ENCODE measurements at places on chromosomes 2 and 18.

GRCh38 chr2:234245945-234246344 lies 195.4 kb downstream of the SPP2 start:
- DNase-seq, result no peak

- DNase-seq, result no peak
These were observed 103.9 kb upstream of the DCC start for GRCh38 chr18:52236131-52236530.

DNA sequence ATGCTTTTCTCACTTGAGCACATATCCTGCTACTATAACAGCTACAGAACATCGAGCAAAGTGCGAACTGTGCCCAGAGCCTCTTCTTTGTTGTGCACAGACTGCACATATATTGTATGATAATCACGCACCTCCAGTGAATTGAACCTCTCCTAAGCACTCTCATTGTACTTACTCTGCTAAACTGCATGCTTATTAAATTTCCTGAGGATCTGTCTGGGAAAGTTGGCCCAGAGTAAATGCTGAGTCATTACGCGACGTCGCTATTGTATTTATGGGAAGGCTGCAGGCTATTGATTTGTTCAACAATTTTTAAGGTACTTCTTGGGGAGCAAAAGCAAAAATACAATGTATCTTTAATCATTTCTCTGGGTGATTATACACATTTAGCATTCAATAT lies 399.6 kb upstream of the DSEL start:
- DNase-seq, result no peak

- DNase-seq, result no peak
These were observed 681.6 kb upstream of the KLHL29 start for GRCh38 chr2:22703286-22703920.

DNA sequence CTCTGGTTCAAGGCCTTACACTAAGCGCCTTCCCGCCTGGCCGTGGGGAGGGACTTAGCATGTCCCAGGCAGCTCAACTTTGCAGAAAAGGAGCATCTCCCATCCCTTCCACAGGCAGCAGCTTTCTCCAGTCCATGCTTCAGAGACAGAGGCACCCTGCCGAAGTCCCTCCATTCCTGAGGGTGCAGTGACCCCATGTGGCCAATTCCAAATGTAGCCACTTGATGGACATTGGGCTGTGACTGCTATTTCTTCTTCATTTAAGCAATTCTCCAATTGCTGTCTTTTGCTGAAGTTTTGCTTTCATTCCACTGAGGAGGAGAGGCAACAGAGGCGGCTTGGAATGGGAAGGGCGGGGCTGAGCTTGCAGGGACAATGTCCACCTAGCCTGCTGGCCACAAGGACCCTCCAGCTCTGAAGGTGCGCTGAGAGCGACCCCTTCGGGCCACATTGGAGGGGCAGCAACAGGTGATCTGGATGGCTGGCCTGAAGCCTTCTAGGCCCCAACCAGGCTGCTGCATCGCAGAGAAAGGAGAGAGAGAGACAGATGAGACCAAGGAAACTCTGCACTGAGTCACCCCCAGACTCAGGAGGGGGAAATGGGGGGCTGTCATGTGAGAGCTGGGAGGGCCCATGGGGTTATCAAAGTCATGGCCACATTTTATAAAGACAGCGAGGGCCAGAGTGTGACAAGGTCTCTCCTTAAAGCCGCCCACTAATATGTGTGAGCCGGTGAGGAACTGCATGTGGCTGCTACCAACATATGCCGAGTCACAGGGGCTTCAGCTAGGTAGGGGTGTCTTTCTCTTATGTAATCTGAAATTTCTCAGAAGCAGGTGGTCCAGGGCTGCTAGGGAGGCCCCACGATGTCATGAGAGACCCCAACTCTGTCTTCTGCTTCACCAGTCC lies 61.3 kb downstream of the LONRF2 start:
- no peak for DNase-seq

DNA sequence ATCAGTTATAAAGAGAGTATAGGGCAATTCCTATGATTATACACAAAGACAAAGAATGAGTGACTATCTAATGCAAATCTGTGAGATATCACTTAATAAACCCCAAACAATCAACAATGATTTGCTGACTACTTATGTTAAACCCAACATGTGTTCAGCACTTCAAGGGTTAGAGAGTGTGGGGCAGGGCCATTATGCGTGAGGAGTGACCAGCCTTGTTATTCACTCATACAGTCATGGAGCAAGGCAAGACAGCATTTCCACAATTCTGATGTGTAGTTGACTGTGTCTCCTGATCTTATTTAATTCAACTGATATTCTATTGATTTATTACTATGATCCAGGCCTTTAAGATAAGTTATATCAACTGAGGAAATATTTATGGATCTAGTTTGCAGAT lies 251.7 kb downstream of the CYRIA start:
- DNase-seq, result no peak

GRCh38 chr2:120539937-120540718 lies 194.2 kb downstream of the INHBB start:
- no peak for DNase-seq

GRCh38 chr2:213751446-213751845 lies 467.2 kb downstream of the SPAG16 start:
- no peak for DNase-seq

GRCh38 chr2:104432401-104432800 lies 421.5 kb upstream of the POU3F3 start:
- DNase-seq, result no peak

- no peak for DNase-seq
These were observed 89.8 kb downstream of the ASXL2 start for GRCh38 chr2:25788457-25788856.

DNA sequence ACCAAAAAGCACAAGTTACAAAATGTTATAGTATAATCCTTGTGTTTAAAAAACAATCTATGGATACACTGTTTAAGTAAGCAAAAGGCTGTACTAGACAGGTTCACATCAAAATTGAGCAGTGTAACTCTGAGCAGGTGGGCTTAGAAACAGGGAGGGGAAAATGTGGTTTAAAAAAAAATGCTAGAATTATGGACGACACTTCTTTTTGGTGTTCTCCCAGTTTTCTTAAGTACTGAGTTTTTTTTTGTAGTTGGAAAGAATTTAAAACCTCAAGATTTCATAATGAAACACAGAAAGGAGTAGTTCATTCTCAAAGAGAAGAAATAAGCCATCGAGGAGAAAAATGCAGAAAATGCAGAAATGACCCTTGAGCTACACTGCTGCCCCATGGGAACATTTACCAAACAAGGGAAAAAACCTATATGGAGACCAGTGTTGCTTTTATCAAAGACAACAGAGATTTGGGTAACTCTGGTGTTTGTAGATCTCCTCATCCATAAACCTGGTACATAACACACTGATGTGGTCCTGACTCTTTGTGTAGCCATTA lies 100.7 kb downstream of the MYO5B start:
- no peak for DNase-seq

DNA sequence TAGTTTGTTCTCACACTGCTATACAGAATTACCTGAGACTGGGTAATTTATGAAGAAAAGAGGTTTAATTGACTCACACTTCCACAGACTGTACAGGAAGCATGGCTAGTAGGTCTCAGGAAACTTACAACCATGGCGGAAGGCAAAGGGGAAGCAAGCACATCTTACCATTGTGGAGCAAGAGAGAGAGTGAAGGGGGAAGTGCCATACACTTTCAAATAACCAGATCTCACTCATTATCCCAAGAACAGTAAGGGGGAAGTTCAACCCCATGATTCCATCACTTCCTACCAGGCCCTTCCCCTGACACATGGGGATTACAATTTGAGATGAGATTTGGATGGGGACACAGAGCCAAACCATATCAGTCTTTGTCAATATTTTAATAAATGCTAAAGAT lies 5.0 kb upstream of the CRYGB start:
- no peak for DNase-seq

- no peak for DNase-seq
These were observed 1.6 kb downstream of the FEV start for GRCh38 chr2:218983263-218983933.

DNA sequence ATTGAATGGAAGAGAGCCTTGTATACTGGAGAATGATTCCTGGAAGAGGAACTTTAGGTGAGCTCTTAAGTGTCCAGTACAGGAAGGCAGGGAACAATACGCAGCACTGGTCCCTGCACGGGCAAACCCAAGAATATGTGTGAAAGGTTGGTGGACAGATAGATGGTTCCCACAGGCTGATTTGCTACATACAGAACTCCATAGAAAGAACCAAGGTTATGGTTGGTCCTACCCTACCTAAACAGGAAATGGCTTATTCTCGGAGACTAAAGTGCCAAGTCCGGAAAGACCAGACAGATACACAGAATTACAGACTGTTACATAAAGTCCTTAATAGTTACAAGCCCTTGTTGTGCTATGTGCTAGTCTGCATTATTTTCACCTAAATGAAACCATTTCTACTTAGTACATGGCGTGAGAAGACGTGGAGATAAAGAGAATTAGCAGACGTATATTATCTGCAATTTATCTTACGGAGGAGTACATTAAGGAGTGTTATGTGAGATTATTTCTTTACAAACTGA lies 1.2 kb downstream of the REV1 start:
- no peak for DNase-seq

DNA sequence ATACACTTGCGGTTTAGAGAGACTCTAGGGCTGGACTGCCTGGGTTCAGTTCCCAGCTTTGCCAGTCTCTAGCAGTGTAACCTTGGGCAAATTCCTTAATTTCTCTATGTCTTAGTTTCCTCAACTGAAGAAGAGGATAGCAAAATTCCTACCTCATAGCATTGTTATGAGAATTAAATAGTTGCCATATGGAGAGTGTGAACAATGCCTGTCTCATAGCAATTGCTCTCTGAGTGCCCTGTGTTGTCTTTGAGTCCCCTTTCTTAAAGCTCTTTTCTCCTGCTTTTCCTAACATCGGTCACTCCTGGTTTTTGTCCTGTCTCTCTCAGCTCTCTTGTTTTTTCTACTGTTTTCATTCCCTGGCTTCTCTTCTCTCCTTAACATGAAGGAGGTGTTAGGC lies 116.8 kb upstream of the ALPP start:
- no peak for DNase-seq
